ENCODE measurements at places on chromosomes 4 and X.
A peak's percentile ranks its signal among the peaks of the same experiment; 100 is the strongest.

DNA sequence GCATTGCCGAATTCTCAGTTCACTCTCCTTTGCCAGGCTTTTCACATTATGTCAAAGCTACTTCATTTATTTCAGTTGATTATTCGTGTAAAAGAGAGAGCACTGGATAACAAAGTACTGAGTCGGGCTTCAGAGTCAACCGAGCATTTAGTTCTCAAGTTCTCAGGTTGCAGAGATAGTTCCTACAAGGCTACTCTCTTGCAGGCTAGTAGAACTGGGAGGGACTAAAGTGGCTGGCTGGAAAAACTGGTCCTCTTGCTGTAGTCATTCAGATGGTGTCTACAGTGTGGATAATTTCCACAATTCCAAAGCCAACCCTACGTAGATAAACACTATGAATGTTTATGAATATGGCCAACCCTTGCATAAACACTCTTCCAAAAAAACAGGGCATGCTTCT lies 4.6 kb upstream of the CCNG2 start:
- DNase-seq: no peak

- DNase-seq: no peak
Observed at GRCh38 chr4:116018831-116019230, 905.4 kb upstream of the NDST4 start.

DNA sequence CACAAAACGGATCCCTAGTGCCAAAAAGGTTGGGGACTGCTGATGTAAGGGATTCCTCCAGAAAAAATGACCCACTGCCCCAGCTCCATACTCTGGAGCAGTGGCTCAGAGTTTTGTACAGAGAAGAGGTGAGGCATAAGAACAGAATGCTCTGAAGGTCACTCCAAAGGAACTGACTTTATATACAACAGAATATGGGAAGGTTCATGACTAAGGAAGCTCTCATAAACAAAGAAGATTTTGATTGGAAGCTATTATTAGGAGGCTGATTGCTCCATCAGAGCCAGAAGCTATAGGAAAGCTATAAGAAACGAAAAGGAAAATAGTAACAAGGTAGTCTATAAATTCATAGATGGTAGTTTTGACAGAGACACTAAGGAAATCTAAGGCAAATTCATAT lies 203.1 kb downstream of the SLC7A11 start:
- no peak for DNase-seq

DNA sequence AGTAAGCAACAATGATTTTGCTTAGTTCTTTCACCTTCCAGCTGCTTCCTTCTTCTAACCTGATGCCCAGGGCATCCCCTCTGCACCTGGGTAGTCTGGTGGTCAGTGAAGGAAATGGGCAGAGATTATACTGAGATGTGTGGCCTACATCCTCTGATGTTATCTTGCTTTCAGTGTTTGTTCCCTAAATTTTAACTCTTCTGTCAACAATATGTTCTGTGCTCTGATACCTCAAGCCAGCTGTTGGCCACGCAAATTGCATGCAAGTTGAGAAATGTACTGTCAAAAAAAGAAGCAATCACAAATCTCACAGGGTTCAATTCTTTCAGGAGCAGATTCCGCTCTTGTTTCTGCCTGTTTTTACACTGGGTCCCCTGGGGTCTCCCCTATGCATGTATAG lies 73.8 kb downstream of the FBXW7 start:
- no peak for DNase-seq

DNA sequence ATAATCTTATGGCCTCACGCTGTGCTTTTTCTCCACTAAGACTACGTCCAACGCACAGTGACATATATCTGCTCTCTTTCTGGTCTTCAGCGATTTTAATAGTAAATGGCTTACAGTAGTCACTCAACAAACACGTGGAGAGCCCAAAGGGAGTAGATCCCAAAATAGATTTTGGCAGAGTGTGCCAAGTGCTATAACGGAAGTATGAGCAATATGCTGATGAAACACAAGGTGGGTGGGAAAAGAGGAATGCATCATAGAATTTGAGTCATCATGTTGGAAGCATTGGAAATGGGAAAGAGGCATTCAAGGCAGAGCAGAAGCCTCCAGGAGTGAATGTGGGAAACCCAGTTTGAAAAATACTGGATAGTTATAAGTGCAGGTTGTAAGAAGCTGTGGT lies 129.1 kb upstream of the LDB2 start:
- DNase-seq: peak; percentile 84

- no peak for DNase-seq
Observed at GRCh38 chrX:150841456-150842197, 56.8 kb downstream of the CD99L2 start.

All from amniotic stem cell (primary cell).